ENCODE measurements at places on chromosomes 7 and 10.

DNA sequence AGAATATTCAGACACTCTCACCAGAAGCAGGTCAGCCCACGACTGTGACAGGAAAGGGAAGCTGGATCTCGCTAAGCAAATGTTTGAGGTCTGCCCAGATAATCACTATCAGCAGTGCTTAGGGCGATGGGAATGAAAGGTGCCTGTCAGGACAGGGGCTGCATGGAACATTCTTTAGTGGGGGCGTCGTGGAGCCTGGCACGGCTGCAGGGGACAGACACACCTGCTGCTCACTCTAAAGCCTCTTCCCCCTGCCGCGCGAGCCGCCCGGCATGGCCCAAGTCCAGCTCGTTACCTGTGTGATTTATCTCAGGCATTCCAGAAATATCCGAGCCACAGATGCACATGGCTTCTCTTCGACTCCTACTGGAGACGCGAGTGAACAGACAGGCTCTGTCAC, 235.5 kb downstream of the GLRX3 start:
- no peaks in the 10 kb centered on the region for H3K36me3 ChIP-seq
- no peaks in the 10 kb centered on the region for H3K4me1 ChIP-seq
- H3K27me3 ChIP-seq, result no peaks in the 10 kb centered on the region
- H3K27ac ChIP-seq, result no peak overlapping the region
- no peak for DNase-seq

- H3K36me3 ChIP-seq, result no peaks in the 10 kb centered on the region
- peaks cover 63% of the 10 kb centered on the region for H3K27me3 ChIP-seq
- no peak for DNase-seq
- no peak overlapping the region for H3K27ac ChIP-seq
These were observed 2.5 kb downstream of the IGFBP3 start for GRCh38 chr7:45918556-45918955.

DNA sequence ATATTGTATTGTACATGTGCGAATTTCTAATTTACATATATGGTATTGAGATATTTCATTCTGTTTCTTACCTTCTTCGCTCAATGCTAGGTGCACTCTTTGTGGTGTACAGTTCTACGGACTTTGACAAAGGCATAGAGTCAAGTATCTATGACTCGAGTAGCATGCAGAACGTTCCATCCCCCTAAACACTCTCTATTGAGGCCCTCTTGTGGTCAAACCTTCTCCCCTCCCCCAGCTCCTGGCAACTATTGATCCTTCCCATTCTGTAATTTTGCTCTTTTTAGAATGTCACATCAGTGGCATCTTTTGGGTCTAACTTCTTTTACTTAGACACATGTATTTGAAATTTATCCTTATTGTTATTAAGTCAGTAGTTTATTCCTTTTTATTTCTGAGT, 30.7 kb upstream of the GDF10 start:
- no peaks in the 10 kb centered on the region for H3K27me3 ChIP-seq
- no peak for DNase-seq
- no peak overlapping the region for H3K27ac ChIP-seq
- H3K4me3 ChIP-seq, result no peak overlapping the region
- peaks cover 57% of the 10 kb centered on the region for H3K4me1 ChIP-seq

DNA sequence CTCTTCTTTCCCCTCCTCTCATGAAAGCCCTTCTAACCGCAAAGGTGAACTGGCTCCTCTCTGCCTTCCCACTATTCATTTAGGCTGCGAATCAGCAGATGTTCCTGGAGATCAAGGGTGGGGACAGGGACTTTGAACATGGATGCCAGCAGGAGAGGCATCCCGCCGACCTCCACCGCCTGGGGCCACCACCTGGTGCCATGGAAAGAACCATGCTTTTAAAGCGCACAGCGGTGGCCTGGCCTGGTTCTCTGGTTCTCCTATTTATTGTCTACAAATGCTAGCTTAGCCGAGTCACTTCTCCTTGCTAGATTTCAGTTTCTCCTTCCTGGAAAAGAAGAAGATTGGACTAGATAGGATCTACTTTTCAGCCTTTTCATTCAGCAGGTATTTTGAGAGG, 43.2 kb upstream of the KCNMA1 start:
- no peak overlapping the region for H3K27ac ChIP-seq
- DNase-seq, result no peak
- peaks cover 12% of the 10 kb centered on the region for H3K27me3 ChIP-seq
- H3K4me3 ChIP-seq, result no peak overlapping the region
- no peaks in the 10 kb centered on the region for H3K36me3 ChIP-seq
- no peaks in the 10 kb centered on the region for H3K4me1 ChIP-seq

GRCh38 chr10:11715815-11716494, 26.2 kb upstream of the ECHDC3 start:
- DNase-seq, result no peak
- H3K27ac ChIP-seq, result no peak overlapping the region
- H3K4me1 ChIP-seq, result peaks cover 26% of the 10 kb centered on the region
- H3K4me3 ChIP-seq, result no peak overlapping the region

- H3K27me3 ChIP-seq, result peaks cover 16% of the 10 kb centered on the region
- DNase-seq, result no peak
- no peaks in the 10 kb centered on the region for H3K36me3 ChIP-seq
- no peak overlapping the region for H3K27ac ChIP-seq
These were observed 73.0 kb upstream of the IL6 start for GRCh38 chr7:22653951-22654350.

GRCh38 chr7:27359181-27360125, 116.9 kb downstream of the EVX1 start:
- H3K36me3 ChIP-seq, result no peaks in the 10 kb centered on the region
- no peak overlapping the region for H3K27ac ChIP-seq
- H3K27me3 ChIP-seq, result peaks cover 21% of the 10 kb centered on the region
- no peak for DNase-seq
- H3K4me1 ChIP-seq, result no peaks in the 10 kb centered on the region

DNA sequence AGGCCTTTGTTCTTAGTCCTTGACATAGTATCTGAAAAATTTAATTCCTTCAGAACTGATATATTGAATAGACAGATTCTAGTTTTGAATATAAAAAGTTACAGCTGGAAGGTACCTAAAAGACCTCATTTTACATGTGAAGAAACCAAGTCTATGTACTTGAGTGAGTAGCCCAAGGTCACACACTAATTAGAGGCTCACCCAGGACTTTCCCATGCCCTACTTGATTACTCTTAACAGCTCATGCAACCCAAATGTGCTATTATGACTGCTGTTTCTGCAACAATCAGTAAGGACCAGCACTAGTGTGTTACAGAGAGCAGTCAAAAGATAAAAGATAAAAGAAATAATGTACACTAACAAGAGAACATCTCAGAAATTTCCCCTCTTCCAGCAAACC, 40.7 kb upstream of the BET1 start:
- peaks cover 7% of the 10 kb centered on the region for H3K4me1 ChIP-seq
- H3K27me3 ChIP-seq, result peaks cover 29% of the 10 kb centered on the region
- H3K36me3 ChIP-seq, result no peaks in the 10 kb centered on the region
- DNase-seq, result no peak

- no peak overlapping the region for H3K27ac ChIP-seq
- no peaks in the 10 kb centered on the region for H3K4me1 ChIP-seq
- no peak for DNase-seq
- peaks cover 19% of the 10 kb centered on the region for H3K27me3 ChIP-seq
- H3K36me3 ChIP-seq, result no peaks in the 10 kb centered on the region
These were observed 8.9 kb downstream of the VSTM4 start for GRCh38 chr10:49106451-49106850.

DNA sequence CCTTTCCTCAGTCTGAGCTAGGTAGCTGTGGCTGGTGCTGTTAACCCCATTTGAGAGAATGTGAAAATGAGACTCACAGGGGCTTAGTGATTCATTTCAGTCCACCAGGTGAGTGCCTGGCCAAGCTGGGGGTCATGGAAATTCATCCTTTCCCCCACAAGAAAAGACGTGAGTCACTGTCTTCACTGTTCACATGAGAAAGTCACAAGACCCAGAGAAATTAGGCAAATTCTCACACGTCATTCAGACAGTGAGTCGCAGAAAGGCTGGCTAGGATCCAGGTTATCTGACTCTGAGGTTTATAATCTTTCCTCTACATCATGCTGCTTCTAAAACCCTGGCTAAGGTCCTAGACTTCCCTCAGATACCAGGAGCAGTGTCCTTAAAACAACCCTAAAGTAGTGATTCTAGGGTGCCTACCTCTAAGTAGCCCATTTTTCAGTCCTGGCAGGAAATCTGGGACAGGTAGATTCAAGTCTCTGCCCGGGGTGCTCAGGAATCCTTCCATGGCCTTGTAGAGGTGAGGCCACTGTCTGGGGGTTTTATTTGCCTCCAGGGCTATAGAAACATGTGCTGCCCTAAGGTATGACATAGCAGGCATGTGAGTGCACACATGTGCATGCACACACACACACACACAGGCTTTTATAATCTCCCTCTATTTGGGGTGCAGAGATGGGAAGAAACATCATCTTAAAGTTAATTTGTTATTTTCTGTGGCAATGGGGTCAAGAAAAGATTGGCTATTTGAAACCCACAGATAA, 427.9 kb upstream of the CELF2 start:
- H3K4me1 ChIP-seq, result peaks cover 8% of the 10 kb centered on the region
- H3K27me3 ChIP-seq, result peaks cover 20% of the 10 kb centered on the region
- H3K4me3 ChIP-seq, result no peak overlapping the region
- DNase-seq, result peak; percentile 2
- H3K27ac ChIP-seq, result no peak overlapping the region

DNA sequence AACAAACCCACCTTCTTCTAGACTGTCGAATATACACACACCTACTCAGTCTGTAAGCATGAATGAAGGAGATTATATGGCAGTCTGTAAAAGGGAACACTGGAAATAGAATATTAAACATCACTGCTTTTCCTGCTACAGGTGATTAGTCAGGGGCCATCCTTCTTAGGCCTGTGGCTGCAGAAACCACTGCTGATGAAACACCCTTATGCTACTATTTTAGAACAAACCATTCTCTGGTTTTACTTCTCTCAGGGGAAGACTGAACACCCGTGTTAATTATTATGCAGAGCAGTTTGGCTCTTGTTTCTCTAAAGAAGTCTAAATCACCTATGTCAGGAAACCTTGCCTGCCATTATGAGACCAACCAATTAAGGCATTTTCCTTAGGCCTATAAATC, 351.1 kb upstream of the KLF6 start:
- DNase-seq, result no peak
- no peak overlapping the region for H3K27ac ChIP-seq

- no peaks in the 10 kb centered on the region for H3K4me1 ChIP-seq
- no peaks in the 10 kb centered on the region for H3K27me3 ChIP-seq
- peaks cover 54% of the 10 kb centered on the region for H3K36me3 ChIP-seq
- no peak overlapping the region for H3K4me3 ChIP-seq
- H3K27ac ChIP-seq, result no peak overlapping the region
These were observed 54.1 kb upstream of the NCAPG2 start for GRCh38 chr7:158758586-158759244.
